Fibroblast of villous mesenchyme (primary cell): ENCODE measurements at places on chromosomes 5 and 9. TPM values are rescaled to one million over a fixed set of nuclear protein-coding genes. Genes with fewer than 3 reads are reported as not detected.
A peak's percentile ranks its signal among the peaks of the same experiment; 100 is the strongest.

DNA sequence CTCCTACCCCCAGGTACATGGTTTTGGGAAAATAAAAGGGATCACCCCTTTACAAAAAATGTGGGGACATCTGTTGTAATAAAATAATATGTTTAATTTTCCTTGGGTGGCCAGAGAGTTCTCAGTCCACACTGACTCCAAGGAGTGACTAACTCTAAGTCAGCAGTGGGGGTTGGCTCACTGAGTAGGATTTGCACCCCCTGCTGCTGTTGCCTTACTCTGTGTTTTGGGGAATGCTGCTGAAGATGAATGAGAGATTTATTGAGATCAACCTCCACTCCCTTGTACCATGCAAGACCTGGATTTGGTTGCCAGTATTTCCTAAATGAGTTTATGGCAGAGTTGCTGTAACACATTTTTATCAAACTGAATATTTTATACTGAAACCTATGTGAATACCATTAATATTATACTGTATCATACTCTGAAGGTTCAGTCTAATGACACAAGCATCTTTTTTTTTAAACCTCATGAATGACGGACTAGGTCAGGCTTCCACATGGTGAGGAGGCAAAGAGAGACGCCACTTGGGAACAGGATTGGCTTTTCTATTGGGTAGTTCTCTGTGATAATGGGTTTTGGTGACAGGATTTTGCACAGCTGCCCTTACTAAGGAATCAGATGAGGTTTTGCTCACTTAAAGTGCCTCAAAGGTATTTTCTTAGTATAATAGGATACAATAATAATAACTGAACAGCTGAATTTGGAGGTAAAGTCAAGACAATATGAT lies 121.3 kb upstream of the OSMR start:
- DNase-seq = no peak

DNA sequence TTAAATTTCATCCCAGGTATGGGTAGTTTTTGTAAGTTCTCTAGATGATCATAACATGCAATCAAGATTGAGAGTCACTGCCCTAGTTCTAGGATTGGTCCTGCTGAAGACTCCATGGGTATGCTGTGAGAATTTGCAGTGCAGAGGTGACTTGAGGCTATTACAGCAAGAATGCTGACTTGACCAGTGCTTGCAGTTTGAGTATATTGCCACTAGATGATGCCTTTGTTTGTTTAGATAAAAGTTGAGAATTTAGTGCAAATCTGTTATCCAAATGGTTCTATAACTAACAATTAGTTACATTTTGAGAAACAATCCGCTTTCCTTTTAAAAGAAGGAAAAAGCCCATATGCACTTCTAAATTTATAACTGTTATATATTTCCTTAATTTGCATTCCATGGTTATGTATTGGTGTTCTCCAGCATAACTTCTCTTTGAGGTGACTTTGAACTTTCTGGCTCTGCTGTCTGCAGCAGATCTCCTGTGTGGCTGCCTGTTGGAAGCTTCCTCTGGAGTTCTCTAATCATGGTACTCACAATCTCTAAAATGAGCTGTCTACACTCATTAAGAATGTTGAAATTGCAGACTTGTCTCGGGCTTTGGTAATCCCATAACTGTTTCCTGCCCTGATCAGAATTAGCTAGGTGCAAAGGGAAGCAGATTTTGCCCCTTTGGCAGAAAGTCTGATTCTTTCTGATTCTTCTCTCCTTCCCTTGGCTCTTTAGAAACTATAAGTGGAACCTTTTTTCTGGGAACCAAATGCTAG lies 24.9 kb downstream of the MELK start:
- peak; percentile 60 for DNase-seq

DNA sequence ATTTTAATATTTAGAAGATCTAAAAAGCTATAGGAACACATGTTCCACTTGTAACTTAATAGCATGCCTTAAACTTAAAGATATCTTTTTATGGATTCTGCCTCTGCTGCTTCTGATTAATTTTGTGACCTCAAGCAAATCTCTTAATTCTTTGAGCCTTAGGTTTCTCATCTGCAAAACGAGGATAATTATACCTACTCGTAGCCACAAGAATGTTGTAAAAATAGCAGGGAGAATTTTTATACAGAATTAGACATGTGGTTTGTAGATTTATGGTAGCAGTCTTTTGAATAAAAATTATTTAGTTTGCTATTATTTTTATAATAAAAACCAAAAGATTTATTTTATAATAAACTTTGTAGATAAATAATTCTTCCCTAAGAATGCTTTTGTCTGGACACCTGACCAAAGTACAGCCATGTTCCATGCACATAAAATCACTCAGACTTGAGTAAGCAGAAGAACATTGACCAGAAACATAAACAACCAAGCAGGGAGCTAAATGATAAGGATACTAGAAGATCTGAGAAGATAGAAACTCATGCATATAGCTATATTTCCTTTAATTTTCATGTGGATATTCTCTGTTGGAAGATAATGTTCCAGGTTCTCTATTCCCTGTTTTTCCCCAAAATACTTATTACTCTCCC lies 18.5 kb downstream of the C9orf85 start:
- peak; percentile 79 for DNase-seq

GRCh38 chr5:153896701-153897100 lies 142.0 kb downstream of the FAM114A2 start:
- DNase-seq = peak; percentile 78

- DNase-seq = peak; percentile 3
Measured at GRCh38 chr5:106825374-106825773, 845.4 kb downstream of the EFNA5 start.

- peak; percentile 43 for DNase-seq
Measured at GRCh38 chr5:141373673-141374317, at the start of gene PCDHGA6. Gene PCDHGA6 (plus strand): TSS chr5:141373891. CDS start chr5:141374084, 193 bp downstream.

DNA sequence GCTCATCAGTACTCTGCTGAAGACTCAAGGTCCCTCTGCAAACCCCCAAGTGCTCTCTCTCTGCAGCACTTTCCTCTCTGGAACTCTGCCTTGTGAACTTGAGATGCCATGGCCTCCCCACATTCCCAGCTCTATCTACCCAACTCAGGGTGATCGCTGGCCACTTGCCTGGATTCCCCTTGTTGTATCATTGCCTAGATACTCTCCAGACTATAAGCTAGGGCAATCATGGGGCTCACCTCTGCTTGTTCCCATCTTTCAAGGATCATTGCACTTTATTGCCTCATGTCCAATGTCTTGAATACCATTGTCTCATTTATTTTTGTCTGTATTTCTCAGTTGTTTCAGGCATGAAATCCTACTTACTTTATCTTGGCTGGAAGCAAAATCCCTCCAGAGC lies 144.1 kb downstream of the PLPPR1 start:
- no peak for DNase-seq

GRCh38 chr9:106689089-106689488 lies 173.9 kb upstream of the ZNF462 start:
- peak; percentile 62 for DNase-seq

- peak; percentile 33 for DNase-seq
Measured at GRCh38 chr5:174844971-174845370, 120.6 kb downstream of the MSX2 start.

GRCh38 chr5:133130387-133131118 lies 78.7 kb downstream of the HSPA4 start:
- DNase-seq = no peak

DNA sequence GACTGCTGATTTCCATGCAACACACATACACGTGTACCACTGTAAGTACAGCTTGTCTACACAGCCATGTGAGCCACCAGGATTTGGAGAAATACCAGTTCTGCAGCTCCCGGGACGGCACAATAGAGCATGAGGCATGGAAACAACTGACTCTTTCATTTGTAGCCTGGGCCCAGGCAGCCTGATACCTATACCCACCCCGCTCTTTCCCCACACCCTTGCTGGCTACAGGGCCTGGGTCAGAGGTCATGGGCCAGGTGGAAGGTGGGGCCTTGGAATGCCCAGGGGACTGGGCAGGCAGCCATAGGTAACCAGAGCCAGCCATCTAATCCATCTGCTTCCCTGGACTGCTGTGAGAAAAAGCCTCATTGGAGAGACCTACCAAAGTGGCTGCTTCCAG lies 39.0 kb upstream of the ZSWIM6 start:
- DNase-seq = no peak

DNA sequence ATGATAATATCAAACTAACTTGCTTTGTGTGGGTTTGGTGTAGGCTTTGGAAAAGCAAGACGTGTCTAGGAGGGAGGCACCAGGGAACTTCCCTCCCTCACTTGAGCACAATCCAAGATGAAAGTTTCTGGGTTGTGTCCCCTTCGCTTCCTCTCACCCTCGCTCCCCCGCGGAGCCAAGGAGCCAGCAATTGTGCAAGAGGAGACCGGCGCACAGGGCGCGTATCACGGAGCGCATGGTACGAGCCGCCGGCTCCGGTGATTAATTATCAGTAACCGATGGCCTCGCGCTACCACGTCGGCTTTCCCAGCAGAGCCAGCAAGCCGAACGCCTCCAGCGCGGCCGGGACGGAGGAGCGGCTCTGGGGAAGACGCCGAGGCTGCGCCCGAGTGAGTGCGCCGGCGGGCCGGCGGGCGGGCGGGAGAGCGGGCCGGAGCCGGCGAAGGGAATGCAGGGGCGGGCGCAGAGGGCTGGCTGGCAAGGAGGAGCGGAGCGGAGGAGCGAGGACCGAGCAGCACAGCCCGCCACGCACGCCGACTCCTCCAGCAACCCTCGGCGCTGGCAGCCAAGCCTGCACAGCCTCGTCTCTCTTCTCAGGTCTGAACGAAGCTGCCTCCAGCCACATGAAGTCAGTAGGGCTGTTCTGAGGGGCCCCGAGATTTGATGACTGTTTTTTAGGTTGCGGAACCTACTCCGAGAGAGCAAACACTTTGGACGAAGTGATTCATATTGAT lies 143.6 kb downstream of the BNC2 start:
- peak; percentile 87 for DNase-seq

DNA sequence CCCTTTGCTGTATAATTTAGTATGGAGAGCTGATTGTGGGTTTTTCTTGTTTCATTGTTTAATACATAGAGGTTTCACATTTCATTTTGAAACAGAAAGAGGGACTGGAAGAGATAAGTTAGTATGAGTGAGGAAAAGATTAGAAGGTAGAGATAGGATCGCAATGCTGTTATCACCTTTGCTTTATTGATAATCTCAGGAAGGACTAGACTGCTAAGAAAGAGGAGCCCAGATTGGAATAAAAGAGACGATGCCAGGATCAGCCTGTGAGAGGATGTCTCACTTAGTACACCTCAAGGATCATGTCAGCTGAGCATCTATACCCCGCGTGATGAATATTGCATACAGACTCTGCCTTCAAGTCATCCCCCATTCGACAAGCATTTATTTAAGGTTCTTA lies 178.0 kb upstream of the DMAC1 start:
- no peak for DNase-seq

- DNase-seq = peak; percentile 83
Measured at GRCh38 chr9:109098171-109098959, 21.4 kb downstream of the TMEM245 start.

- DNase-seq = no peak
Measured at GRCh38 chr5:17257705-17258273, 40.4 kb downstream of the BASP1 start.

- DNase-seq = peak; percentile 67
Measured at GRCh38 chr9:4604678-4605095, 57.4 kb upstream of the PLPP6 start.

DNA sequence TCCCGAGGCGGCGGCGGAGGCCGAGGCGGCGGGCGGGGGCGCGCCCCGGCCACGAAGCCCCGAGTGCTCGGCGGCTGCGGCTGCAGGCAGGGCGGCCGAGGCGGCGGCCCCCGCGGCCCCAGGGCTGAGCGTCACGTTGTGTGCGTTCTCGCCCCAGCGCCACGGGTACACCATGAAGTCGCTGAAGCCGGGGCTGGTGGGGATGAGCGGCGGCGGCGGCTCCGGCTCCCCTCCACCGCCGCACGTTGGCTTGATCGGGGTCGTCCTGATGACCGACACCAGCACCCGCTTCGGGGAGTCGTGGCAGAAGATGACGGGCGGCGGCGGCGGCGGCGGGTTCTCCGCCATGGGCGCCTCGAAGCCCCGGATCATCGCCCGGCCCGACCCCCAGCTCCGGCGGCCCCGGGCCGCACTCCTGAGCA lies 498 bp downstream of the ZNF367 start:
- no peak for DNase-seq

GRCh38 chr5:164355267-164355830 lies 849.9 kb downstream of the MAT2B start:
- no peak for DNase-seq

GRCh38 chr5:34833976-34834793 lies 4.8 kb upstream of the TTC23L start:
- peak; percentile 88 for DNase-seq

GRCh38 chr5:68070591-68071281 lies 144.8 kb upstream of the PIK3R1 start:
- DNase-seq = no peak

DNA sequence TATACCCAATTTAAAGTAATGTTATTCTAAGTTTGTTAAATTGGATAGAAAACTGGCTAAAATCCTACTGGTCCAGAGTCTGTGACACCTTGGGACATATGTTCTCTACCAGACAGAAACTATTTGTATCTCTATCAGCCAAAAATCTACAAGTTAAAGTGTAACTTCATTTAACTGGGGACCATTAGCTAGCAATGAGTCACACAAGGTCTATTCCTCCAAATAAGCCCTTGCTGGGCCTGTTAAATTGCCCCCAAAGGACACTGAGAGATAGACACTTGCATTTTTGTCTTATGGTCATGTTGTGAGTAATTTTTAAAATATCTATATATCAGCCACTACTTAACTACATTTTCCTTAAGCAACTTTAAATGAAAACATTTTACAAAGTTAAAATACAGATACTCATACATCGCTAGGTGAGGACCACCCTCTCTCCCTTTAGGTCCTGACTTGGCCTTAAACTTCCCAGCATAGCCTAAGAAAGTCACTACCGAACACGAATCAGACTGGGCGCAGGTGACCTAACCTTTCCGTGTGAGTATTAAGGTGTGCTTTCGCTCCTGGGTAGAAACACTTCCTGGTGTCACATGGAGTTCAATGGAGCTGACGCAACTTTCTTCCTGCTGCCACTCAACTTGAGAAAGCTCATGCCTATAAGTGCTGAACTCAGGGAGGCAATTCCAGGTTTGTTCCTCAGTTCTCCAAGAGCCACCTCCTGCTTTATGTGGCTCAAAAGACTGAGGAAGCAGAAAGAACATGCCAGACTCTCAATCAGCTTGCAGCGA lies 249.1 kb downstream of the DIRAS2 start:
- no peak for DNase-seq

GRCh38 chr5:43099640-43100039 lies 21.1 kb upstream of the ZNF131 start:
- DNase-seq = no peak

- no peak for DNase-seq
Measured at GRCh38 chr5:136276946-136277345, 84.0 kb upstream of the SMIM32 start.

Gene IL3
- not detected in 2 replicates for total RNA-seq

Gene OR1Q1
- total RNA-seq = not detected in 2 replicates

Gene ORM2
- total RNA-seq = not detected in 2 replicates

Gene NSG2
- under 0.01 TPM in 1 of 2 replicates, not detected in the other for total RNA-seq

Gene IL9
- total RNA-seq = not detected in 2 replicates

Gene HSPA5
- 130 and 132 TPM in 2 replicates for total RNA-seq

Gene DNM1
- total RNA-seq = 15.5 and 36.1 TPM in 2 replicates

Gene GRM6
- total RNA-seq = not detected in 2 replicates
